ENCODE measurements at places on chromosomes 5 and 9.

DNA sequence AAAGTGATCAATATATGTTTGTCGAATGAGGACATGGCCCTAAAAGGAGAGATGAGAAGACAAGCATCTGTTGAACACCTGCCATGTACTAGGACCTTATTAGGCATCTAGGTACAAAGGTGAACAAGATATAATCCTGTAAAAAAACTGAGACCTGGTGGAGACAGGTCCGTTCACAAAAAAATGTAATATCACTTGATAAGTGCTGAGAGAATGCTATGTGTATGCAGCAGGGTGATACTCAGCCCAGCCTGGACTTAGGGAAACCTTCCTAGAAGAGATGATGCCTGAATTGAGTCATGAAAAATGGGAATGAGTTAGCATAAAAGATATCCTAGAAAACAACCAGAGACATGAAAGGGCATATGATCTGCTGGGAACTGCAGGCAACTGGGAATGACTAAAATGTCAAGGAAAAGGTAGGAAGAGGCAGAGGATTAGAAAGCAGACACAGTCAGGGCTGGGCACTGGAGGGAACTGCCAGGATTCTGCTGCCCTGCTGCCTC is 108.5 kb downstream of the ADRB2 start:
- no peak for DNase-seq

- DNase-seq: no peak
Observed at GRCh38 chr9:106927916-106928315, 65.0 kb downstream of the ZNF462 start.

DNA sequence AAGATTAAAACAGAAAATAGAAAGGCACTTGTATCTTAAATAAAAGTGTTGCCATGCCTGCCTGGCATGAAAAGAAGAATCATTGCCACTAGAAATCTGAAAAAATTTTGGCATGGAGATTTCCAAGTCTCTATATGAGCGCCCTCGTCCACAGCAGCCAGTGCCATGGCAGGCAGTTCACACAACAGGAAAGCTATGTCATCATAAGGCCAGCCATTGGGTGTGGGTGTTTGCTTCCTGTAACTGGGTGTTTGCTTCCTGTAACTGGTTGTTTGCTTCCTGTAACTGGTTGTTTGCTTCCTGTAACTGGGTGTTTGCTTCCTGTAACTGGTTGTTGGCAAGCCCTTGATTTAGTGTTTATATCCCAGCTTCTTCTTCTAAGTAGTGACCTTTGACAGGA is 446.7 kb downstream of the IRX1 start:
- no peak for DNase-seq

GRCh38 chr5:31193591-31194467 is at the start of gene CDH6:
Gene CDH6 (plus strand): TSS chr5:31193686. CDS start chr5:31267474, 73,788 bp downstream.
- no peak for DNase-seq

GRCh38 chr5:142295084-142295758 is 29.6 kb downstream of the SPRY4 start:
- DNase-seq: no peak

GRCh38 chr9:68447611-68448010 is 91.2 kb downstream of the PGM5 start:
- no peak for DNase-seq

GRCh38 chr9:69637193-69637816 is 34.9 kb downstream of the APBA1 start:
- no peak for DNase-seq

DNA sequence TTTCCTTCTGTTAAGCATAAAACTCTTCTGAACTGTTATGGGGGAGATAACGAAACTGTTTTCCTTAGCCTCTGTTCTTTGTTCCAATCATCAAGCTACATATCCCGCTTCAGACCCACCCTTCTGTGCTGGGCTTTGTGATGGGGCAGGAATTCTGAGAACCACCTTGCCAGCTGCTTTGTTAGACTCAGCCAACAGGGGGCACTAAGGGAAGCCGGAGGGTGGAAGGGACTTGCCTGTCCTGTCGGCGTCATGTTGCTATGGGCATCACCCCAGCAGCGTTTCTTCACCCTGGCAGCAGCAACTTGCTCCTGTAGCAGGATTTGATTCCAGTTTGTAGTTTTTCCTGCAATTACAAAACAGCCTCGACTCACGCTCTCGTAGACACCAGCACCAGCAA is 169.1 kb downstream of the CAAP1 start:
- DNase-seq: no peak
